ENCODE measurements at places on chromosomes 12 and 14. TPM values are rescaled to one million over a fixed set of nuclear protein-coding genes. Genes with fewer than 3 reads are reported as not detected.

The IFNG-AS1 gene
- not detected for polyA plus RNA-seq

The SPTB gene
- polyA plus RNA-seq, result 6.5 TPM

The BCL2L2 gene
- 31.6 TPM for polyA plus RNA-seq

The KRT72 gene
- polyA plus RNA-seq, result not detected

The SYCP3 gene
- 0.30 TPM for polyA plus RNA-seq

The NPFF gene
- not detected for polyA plus RNA-seq

The KRT80 gene
- 9.1 TPM for polyA plus RNA-seq

The IL22 gene
- polyA plus RNA-seq, result not detected

The BEGAIN gene
- 20.5 TPM for polyA plus RNA-seq

The OTX2 gene
- not detected for polyA plus RNA-seq

The LRRC10 gene
- polyA plus RNA-seq, result not detected

The RERGL gene
- 7.7 TPM for polyA plus RNA-seq

The TAS2R9 gene
- not detected for polyA plus RNA-seq

The A2M gene
- polyA plus RNA-seq, result 22.8 TPM

The ASIC1 gene
- 1.0 TPM for polyA plus RNA-seq

The RNASE1 gene
- 177 TPM for polyA plus RNA-seq

The OSBPL8 gene
- 7.0 TPM for polyA plus RNA-seq

The TMEM119 gene
- polyA plus RNA-seq, result 2.0 TPM

The CD163L1 gene
- polyA plus RNA-seq, result 1.6 TPM

The ANKRD33 gene
- polyA plus RNA-seq, result not detected

The HOXC11 gene
- not detected for polyA plus RNA-seq

The FAM222A gene
- polyA plus RNA-seq, result 14.6 TPM

The C12orf54 gene
- 0.77 TPM for polyA plus RNA-seq

The ART4 gene
- polyA plus RNA-seq, result 0.38 TPM

The FOXN3 gene
- 8.8 TPM for polyA plus RNA-seq

The SPSB2 gene
- 10.6 TPM for polyA plus RNA-seq

The RTL1 gene
- 0.02 TPM for polyA plus RNA-seq

The TCL1B gene
- polyA plus RNA-seq, result not detected

The CHMP4A gene
- polyA plus RNA-seq, result 79.9 TPM

The VPS33A gene
- polyA plus RNA-seq, result 7.6 TPM

The KRT85 gene
- not detected for polyA plus RNA-seq

The CYP46A1 gene
- polyA plus RNA-seq, result 5.2 TPM

The TCTN1 gene
- polyA plus RNA-seq, result 54.5 TPM

The SAMD15 gene
- 1.5 TPM for polyA plus RNA-seq

The GUCY2C gene
- 0.02 TPM for polyA plus RNA-seq

All from pancreas (tissue), 10 donors.